ENCODE measurements at places on chromosomes 12 and 14.

DNA sequence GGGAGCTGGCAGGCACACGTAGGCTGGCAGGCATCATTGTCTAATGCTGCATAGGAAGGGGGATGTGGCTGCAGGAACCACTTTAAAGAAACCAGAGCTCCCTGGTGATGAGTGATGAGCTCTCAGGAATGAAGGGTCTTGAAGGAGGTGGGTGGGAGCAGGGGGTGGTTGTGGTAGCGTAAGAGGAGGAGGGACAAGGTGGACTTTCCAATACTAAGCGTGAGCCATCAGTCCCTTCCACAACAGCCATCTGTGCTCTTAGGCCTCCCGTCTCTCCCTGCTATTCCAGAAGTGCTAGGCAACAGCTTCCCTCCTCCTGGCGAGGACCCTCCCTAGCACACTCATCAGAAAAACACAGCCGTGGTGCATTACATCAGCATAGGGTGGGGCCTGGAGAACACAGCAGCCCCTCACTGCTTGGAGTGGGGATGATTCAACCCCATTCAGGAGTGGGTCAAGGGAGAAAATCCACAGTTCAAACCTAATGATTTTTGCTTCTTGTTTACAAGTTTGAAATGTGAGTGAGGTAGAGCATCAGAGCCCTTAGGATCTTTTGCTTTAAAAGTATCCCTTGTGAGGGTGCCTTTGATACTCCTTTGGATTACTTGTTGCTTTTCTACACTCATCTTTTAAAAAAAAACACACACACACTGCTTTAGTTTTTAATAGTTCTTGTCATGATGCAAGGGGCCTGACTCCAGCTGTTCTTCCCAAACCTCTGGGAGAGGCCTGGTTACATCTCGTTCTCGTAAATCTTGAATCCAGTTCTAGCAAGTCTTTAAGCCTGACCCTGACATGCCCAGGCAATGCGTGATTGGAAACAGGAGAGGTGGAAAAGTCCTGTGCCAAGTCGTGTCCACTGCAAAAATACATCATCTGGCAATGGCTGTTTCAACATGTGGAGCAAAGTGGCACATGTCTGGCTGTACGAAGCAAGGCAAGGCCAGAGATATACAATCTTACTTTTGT lies 356.4 kb upstream of the DDHD1 start:
- DNase-seq: no peak

DNA sequence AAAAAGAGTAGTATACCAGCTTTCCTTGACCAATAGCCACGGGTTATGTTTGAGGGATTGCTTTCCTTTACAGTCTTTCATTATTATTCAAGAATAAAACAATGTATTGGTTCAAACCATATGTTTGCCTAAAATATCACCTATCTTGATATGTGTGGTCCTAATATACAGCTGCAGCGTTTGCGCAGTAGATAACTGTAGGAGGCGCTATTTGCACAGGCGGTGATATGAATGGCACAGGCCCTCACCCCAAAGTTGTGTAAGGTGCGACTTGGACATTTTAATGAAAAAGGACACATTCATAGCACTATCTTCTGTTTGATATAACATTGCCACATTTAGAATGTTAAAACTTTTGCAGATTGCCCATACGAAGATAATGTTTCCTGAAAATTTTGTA lies 298.4 kb downstream of the TRHDE start:
- DNase-seq: peak; percentile 48

- DNase-seq: no peak
Observed at GRCh38 chr12:111387747-111388323, 17.9 kb upstream of the SH2B3 start.

DNA sequence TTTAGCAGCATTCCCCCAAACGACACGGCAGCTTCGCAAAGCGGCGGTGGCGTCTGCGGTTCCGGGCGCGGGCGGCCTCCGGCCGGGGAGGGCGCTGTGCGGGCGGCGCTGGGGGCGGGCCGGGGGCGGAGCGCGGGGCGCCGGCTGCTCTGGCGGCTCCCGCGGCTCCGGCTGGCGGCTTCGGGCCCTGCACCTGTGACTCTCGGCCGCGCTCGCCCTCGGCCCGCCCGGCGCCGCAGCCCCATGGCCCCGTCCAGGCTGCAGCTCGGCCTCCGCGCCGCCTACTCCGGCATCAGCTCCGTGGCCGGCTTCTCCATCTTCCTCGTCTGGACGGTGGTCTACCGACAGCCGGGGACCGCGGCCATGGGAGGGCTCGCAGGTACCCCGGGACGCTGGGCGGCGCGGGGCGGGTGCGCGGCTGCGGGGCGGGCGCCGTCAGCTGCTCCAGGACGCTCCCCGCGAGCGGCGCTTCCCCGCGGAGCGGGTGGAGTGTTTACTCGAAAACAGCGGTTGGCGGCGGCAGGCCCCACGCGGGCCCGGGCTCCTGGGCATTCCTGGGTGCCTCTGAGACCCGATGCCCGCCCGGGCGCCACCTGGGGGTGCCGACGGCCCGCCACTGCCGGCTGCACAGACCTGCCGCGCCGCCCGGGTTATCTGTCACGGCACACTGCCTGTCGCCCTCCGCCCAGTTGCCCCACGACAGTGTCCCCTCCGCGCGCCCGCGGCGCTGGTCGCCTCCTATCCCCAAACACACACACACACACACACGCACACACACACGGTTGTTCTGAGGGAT lies at the start of gene SLC48A1:
Gene SLC48A1, plus strand, starts transcription at position 177 of the 796 bp plus-strand sequence. Its CDS starts 67 bp downstream, at position 244.
- no peak for DNase-seq

- no peak for DNase-seq
Observed at GRCh38 chr12:42981379-42981778, 391.8 kb upstream of the PRICKLE1 start.

- no peak for DNase-seq
Observed at GRCh38 chr14:61196792-61197191, 84.3 kb downstream of the TMEM30B start.

- no peak for DNase-seq
Observed at GRCh38 chr14:94670692-94671285, 58.6 kb downstream of the SERPINA3 start.

DNA sequence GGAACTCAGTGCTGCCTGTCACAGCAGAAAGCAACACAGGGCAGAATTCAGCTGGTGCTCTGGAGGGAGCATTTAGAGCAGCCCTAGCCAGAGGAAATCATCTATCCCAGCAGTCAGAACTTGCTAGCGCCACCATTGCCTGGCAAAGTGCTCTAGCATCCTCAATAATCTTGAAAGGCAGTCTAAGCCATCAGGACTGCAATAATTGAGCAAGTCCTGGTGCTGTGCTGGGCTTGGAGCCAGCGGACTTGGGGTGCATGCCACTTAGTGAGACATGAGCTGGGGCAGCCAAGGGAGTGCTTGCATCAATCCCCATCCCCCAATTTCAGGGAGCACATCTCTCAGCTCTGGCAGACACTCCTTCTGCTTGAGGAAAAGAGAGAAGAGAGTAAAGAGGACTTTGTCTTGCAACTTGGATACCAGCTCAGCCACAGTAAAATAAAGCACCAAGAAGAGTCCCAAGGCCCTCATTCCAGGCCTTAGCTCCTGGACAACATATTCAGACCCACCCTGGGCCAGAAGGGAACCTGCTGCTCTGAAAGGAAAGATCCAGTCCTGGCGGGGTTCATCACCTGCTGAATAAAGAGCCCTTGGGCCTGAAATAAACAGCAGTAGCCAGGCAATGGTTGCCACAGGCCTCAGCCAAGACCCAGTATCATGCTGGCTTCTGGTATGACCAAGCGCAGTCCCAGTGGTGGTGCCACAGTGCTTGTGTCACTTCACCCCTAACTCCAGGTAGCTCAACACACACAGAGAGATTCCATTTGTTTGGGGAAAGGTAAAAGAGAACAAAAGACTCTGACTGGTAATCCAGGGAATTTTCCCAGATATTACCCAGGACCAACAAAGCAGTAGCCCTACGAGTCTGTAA lies 44.5 kb upstream of the ZDHHC17 start:
- no peak for DNase-seq

DNA sequence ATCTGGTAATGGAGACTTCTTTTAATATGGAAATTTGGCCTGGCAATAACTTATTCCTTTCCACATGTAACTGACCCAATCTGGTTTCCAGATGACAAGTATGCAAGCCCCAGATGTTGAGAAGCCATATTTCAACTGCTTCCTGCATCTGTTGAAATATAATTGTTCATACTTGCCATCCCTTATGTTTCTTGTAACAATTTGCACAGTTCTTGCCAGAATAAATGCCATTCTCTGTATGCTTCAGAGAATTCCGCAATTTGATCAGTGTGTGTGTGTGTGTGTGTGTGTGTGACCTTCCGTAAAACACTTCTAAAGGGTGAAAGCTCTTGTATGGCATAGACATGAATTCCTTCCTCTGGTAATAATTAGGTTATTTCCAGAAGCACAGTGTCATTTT lies 1.8 kb upstream of the CLEC2A start:
- DNase-seq: no peak

GRCh38 chr12:52903285-52903854 lies 1.5 kb downstream of the KRT8 start:
- DNase-seq: no peak

DNA sequence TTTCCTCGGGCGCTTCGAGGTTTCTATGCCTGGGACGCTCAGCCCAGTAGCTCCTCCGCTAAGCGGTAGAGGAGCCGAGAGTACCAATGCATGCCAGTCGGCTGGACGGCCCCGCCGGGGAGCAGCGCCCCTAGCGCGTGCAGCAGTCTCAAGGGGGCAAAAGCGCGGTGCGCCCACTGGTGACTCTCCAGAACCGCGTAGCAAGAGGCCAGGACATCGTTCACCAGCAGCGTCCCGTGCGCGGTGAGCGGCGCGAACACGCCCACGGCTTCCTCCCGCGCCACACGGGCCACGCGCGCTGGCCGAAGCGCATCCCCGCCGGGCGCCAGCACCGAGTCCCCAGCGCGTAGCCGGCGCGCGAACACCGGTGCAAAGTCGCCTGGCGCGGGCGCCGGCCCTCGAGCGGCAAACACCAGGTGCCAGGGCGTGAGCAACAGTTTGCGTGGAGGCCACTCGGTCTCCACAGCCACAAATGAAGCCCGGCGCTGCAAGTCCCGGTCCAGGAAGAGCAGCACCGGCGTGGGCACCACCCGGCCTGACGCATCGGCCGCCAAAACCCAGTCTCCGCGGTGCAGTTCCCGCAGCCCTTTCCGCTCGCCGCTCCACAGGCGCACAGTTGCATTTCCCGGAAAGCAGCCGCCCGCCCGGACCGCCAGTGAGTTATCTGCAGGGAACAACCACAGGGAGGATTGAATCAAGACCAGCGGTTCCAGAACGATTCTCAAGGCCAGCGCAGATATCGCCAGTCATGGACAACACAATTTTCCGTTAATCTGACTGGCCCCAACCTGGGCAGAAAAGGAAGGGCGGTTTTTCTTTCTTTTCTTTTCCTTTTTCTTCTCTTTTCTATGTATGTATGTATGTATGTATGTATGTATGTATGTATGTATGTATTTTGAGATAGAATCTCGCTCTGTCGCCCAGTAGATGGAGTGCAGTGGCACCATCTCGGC lies 4.5 kb downstream of the DHH start:
- no peak for DNase-seq

DNA sequence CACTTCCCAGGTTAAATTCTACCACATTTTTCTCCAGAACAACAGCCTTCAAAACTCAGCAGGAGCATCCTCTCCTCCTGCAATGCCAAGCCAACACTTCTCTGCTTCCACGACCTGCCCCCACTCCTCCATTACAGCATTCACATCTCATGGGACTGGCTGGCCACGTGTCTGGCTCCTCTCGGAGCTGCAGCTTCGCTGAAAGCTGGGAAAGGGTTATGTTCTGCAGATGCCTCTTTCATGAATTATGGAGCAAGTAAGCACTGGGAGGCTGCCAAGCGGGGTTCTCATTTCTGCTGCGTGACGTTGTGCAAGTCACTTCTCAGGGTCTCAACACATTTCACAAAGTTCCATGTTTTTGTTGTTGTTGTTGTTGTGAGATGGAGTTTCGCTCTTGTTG lies 142.2 kb upstream of the RFLNA start:
- no peak for DNase-seq

DNA sequence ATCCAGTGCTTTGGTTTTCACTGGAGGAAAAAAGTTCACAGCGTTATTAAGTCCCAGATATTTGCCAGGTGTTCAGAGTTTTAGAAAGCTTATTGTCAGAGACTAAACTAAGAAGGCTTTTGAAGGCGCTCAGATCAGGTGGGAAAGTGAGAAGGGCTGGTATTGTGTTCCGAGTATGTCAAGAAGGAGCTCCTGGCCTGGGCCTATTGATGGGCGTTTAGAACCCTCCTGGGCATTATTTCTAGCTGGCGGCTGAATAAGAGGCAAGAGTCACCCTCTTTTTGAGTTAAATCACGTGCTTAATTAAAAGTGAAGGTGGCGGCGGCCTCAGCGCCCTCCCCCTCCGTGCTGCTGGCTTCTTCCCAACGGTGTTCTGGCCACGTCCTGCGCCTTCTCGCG lies 20.9 kb upstream of the GNS start:
- DNase-seq: no peak

GRCh38 chr14:76581592-76581991 lies 179.7 kb upstream of the VASH1 start:
- DNase-seq: no peak

DNA sequence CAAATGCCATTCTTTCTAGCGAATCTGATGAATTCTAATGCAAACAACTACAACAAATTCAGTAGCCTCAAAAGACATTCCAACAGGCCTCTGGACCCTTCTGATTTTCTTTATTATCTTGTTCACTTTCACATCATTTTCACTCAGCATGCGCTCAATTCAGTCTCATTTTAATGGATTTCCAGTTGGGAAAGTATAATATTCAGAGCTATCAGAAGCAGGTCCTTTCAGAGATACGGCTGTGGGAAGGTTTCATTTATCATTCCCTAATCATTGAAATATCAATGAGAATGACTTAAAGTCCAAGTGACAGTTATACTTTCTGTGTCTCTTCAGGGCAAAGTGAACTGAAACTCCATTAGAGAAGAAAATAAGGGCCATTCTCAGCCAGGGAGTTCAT lies 1083.7 kb upstream of the FLRT2 start:
- no peak for DNase-seq

DNA sequence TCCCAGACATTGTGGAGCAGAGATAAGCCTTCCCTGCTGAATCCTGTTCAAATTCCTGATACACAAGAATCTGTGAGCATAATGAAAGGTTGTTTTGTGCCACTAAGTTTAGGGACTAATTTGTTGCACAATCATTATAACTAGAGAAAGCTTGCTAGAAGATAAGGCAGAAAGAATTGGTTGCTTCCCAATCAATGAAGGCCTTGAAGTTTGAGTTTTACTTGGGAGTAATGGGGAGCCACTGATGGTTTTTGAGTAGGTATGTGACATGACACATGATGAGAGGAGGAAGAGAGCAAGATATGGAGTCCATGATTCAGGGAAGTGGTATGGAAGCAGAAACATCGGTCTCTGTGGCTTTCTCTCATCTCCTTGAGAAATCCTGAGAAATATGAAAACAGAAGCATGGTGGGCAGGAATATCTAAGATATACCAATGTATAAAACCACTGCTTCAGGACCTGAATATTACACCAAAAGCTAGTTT lies 13.3 kb upstream of the TCP11L2 start:
- no peak for DNase-seq

DNA sequence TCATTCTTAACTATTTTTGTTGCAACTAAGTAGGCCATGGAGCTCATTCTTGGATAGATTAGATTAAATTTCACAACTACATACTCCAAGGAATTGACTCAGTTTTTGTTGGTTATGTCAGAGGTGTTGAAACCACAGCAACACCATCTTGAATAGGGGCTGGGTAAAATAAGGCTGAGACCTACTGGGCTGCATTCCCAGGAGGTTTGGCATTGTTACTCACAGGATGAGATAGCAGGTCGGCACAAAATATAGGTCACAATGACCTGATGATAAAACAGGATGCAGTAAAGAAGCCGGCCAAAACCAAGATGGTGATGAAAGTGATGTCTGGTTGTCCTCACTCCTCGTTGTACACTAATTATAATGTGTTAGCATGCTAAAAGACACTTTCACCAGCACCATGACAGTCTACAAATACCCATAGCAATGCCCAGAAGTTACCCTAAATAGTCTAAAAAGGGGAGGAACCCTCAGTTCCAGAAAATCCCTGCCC lies 20.9 kb downstream of the DMAC2L start:
- no peak for DNase-seq

Measured in iPS DF 6.9 (cell line).